ENCODE measurements at places on chromosomes 4 and X.

DNA sequence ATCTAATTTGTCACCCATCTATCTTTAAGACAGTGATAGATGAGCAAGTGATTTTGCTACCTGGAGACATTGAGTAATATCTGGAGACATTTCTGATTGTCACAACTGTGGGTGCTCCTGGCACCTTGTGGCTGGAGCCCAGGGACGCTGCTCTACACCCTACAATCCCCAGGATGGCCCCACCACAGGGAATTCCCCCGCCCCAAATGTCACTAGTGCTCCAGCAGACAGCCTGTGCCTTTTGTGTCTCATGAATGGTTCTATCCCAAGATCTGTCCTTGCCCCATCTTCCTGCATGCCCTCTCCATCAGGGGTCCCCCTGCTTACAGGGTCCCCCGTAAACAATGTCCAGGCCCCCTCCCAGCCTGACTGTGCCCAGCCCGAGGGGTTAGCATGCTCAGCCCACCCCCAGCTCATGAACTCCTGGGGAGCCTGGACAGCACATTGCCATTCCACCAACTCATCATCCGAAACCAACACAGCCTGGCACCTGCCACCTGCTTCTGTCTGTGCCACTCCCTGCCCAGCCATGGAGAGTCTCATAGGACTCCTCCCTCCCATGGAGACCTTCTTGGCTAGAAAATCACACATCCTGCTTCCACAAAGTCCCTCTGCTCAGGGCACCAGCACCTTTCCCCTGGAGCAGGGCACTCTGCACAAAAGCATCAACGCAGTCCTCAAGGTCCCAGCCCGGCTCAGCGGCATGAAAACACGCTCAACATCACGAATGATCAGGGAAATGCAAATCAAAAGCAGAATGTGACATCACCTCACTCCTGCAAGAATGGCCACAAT is 5.7 kb downstream of the P2RY8 start:
- DNase-seq: no peak

- DNase-seq: no peak
Observed at GRCh38 chr4:24089851-24090534, 200.1 kb upstream of the PPARGC1A start.

GRCh38 chr4:16116493-16116990 is 32.7 kb upstream of the PROM1 start:
- DNase-seq: no peak

DNA sequence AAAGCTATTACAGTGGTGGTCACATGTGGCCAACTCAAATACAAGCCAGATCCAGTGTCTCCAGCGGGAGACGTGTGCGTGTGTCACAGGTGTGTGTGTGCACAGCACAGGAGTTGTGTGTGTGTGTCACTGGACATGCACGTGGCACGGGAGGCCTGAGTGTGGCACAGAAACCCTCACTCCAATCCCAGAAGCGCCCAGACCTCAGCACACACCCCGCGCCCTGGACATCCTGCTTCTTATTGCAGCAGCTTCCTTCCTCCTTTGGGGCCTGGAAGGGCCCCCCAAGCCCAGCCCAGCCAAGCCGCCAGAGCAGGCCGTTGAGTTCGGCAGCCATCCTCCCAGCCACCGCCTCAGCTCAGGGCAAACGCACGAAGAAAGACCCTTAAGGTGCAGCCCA is 37.9 kb downstream of the ACOX3 start:
- no peak for DNase-seq

DNA sequence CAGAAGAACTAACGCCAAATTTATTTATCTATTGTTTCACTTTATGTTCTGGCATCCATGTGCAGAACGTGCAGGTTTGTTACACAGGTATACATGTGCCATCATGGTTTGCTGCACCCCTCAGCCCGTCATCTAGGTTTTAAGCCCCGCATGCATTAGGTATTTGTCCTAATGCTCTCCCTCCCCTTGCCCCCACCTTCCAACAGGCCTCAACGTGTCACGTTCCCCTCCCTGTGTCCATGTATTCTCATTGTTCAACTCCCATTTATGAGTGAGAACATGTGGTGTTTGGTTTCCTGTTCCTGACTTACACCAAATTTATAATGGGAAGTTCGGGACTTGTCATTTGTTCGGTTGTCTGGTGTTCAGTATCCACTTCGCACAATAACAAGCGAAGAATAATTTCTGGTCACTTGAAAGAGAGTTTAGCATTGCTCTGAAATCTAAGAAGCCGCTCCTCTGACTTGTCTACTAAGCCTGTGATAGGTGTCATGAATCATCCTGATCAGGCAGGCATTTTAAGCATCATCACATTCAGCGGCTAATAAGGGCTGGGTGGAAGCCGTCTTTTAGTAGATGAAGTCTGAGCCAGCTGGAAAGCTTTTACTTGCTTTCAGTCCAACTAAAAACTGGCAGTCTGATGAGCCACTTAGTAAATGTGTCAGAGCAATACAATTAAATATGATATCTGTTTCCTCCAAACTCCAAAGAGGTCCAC is 1065.7 kb upstream of the PABPC4L start:
- DNase-seq: no peak

DNA sequence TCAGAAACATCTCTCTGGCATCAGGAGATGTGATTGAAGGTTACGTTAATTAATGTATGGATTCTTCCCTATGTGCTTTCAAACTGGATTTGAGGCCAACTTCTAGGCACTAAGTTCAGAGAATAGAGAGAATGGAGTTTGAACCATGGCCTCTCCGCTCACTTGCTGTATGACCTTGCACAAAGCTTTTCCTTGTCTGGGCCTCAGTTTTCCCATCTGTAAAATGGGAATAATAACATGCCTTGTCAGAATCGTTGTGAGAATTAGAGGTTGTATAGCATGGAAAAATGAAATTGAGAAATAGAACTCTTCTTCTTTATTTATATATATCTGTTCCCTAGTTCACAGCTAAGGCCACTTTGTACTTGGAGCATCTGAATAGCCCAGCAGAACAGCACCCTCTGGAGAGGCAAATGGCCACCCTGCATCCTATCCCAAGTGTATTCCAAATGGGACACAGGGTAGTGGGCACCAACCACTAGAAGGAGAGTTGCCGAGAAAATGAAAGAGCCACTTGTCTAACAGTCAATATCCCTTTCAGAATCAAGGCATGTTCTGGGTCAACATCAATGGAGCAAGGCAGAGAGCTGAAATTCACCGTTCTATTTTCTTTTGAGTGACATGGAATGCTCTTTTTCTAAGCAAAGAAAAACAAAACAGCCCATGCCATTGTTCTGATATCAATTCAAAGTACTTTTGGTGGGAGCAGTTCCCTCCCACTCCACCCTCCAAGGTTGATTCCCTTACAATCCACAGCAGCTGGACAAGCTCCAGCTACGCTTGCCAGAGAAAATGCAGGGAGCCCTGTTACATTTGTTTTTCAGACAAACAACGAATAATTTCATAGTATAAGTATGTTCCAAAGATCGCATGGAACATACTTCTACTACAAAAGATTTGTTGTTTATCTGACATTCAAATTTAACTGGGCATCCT is 23.3 kb upstream of the MTM1 start:
- no peak for DNase-seq

DNA sequence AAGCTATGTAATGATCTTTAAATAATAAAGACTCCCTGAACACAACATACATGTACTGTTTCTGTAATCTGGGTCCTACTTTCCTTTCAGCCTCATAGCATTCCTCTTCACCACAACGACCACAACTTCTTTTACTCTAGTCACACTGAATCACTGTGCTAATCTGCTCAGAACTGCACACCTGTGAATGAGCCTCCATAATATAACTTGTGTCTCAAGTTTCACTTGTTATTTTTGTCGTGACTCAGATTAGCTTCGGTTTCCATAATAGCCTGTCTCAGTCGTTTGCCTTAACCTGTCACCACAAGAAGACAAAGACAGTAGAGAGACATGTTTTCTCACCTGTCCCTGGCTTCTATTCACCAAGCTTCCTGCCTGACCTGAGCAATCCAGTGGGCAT is 61.8 kb downstream of the MAGED1 start:
- no peak for DNase-seq

GRCh38 chr4:152072001-152072485 is 311.2 kb upstream of the GATB start:
- DNase-seq: no peak

DNA sequence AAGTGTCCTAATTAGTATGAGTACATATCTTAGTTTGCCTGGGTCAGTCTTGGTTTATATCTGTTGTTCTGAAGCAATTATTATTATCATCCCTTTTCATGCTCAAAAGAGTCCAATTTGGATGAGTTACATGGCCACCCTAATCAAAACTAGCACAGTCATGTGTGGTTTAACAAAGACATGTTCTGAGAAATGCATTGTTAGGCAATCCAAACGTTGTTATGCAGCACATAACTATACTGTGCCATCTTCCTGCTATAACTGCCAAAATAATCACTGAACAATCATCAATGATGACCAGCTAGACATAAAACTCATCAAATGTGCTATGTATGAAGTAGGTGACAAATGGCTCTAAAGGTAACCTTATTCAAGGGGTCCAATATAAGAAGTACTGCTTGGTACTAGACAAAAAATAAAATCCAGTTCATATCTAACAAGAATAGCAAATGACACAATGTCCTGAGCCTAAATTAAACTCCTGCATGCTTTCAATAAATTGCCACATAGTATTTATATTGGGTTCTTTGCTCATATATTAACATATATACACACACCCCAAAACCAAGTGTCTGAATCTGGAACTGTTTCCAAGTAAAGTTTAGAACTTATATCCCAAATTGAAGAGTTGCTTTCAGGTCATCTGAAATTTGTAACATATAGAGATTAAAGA is 41.9 kb downstream of the CNOT6L start:
- DNase-seq: no peak

DNA sequence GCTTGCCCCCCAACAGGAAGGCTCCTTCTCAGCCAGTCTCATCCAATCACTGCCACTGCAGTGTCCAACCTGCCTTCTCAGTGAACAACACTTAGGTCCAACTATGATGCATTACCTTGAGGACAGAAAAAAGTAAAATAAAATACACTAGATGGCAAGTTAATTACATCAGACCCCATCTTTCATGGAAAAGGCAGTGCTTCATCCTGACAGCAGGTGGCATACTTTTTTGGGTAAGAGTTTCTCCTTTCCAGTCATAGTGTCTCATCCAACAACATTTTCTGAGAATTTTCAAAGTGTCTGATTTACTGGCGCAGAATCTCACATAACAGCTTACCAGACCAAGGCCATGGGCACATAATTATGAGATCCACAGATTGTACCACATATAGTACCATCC is 1742.8 kb downstream of the PCDH7 start:
- DNase-seq: no peak
